ENCODE measurements at places on chromosomes 1 and 21. TPM values are rescaled to one million over a fixed set of nuclear protein-coding genes. Genes with fewer than 3 reads are reported as not detected.

The ELAVL4 gene
- total RNA-seq: not detected

The NUDT17 gene
- 6.1 TPM for total RNA-seq

The CFAP107 gene
- total RNA-seq: not detected

The CRABP2 gene
- total RNA-seq: 0.44 TPM

The HNRNPCL1 gene
- total RNA-seq: not detected

The ERICH3 gene
- not detected for total RNA-seq

The ERRFI1 gene
- total RNA-seq: 1.0 TPM

The PCP4 gene
- not detected for total RNA-seq

The OR2T33 gene
- not detected for total RNA-seq

The OSCP1 gene
- total RNA-seq: 1.4 TPM

The OPRD1 gene
- total RNA-seq: not detected

The C1QA gene
- total RNA-seq: 0.55 TPM

The IL20 gene
- not detected for total RNA-seq

The FMO4 gene
- total RNA-seq: 4.8 TPM

The KCNAB2 gene
- 190 TPM for total RNA-seq

The HTR6 gene
- total RNA-seq: not detected

The DNASE2B gene
- not detected for total RNA-seq

The FCER1G gene
- total RNA-seq: 31.8 TPM

The RNU1-1 gene
- total RNA-seq: 3,449 TPM

The PPP1R8 gene
- total RNA-seq: 40.2 TPM

The ELF3 gene
- 1.5 TPM for total RNA-seq

The PRCC gene
- total RNA-seq: 64.0 TPM

The ITGB2 gene
- 177 TPM for total RNA-seq

The MIXL1 gene
- not detected for total RNA-seq

The SFN gene
- 0.47 TPM for total RNA-seq

The CD1E gene
- not detected for total RNA-seq

All from naive thymus-derived CD8-positive, alpha-beta T cell (primary cell).